ENCODE measurements at places on chromosomes 7 and 10.

DNA sequence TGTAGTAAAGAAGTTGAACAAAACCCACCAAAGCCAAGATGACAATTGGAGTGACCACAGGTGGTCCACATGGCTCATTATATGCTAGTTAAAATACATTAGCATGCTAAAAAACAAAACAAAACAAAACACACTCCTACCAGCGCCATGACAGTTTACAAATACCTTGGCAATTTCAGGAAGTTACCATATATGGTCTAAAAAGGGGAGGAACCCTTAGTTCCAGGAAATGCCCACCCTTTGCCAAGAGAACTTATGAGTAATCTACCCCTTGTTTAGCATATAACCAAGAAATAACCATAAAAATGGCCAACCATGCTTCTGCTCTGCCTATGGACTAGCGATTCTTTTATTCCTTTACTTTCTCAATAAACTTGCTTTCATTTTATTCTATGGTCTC, 979.1 kb upstream of the POT1 start:
- no peak for DNase-seq

DNA sequence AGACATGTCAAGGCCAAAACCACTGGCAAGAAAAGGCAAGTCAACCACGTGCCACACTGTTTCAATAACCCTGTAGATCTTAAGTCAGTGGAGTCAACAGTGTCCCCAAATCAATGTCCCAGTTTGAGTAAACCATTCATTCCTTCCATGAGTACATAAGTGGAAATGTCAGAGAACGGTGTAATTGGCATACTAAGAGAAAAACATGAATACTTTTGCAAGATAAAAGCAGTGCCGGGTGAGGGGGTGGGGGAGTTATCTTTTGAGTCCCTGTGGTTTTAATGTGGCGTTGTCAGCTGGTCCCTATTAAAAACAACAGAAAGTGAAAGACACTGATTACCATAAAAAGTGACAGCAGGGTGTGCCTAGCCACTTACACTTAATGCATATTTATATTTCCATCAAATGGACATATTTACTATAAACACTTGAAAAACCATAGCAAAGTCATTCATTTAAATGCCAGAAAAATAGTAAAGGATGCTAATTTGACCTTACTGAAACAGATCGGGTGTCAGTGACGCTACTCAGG, 37.8 kb downstream of the RSU1 start:
- no peak for DNase-seq

GRCh38 chr7:29391262-29391661, 172.4 kb upstream of the PRR15 start:
- DNase-seq: no peak

- no peak for DNase-seq
Observed at GRCh38 chr7:7109934-7110333, 72.4 kb upstream of the C1GALT1 start.

DNA sequence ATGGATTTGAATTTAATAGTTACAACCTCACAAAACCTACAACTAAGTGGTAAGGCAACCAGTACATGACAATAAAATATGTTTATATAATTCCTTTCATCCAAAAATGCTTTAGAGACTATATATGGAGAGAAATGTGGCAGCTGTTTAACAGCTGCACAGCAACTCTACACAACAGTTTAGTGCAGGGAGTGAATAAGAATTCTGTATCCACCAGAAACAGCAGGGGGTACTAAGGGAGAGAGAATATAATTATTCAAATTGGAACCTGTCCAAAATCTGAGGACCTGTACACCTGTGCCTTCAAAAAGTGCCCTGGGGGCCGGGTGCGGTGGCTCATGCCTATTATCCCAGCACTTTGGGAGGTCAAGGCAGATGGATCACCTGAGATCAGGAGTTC, 49.6 kb downstream of the POLL start:
- DNase-seq: no peak

DNA sequence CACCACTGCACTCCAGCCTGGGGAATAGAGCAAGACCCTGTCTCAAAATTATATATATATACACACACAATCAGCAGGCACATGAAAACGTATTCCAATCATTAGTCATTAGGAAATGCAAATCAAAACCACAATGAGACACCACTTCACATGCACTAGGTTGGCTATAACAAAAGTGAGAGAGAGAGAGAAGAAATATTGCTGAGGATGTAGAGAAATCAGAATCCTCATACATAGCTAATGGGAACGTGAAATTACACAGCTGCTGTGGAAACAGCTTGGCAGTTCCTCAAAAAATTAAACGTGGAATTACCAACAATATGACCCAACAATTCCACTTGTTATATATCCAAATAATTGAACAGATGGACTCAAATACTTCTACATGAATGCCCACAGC, 43.3 kb upstream of the CNNM1 start:
- peak; percentile 10 for DNase-seq

DNA sequence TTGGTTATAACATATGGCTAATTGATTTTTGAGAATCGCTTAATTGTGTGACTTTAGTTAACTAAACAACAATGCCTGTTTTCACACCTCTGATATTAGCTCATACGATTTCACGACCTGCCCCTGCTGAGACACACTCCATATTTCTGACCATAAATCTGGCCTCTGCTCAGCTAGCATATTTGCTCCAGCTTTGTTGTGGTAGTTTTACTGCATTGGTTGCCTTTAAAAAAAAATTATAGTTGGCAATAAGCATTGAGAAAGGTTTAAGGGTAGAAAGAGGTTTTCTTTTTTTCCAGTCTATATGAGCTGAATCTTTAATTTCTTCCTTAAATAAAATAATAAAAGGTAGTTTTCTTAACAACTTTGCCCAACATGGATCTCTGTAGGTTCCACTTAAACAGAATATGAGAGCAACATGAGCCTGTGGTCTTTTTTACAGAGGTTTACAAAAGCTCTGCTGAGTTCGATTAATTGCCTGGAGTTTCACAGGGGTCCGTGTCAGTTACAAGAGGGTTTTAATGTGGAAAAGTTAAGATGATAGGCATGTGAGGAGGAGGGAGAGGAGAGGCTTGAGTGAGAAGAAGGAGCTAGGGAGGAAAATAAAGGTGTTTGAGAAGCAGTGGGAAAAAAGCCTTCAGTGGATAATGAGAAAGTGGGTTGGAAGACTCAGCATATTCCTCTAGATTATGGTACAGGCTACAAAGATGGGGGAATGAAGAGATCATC, 318.2 kb downstream of the CXCL12 start:
- DNase-seq: no peak

DNA sequence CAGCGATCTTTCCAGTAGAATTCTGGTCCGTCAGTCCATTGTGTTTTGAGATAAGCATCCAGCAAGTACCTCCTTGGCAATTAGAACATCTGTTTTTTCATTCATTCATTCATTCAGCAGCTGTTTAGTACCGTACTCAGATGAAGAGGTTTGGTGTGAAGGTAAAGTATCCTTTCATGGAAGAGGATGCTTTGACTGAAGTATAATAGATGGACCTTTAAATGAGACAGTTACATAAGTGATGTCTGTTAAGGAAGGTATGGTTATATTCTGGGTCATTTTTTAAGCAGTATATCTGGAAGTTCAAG, 1.2 kb downstream of the MAPK8 start:
- no peak for DNase-seq

DNA sequence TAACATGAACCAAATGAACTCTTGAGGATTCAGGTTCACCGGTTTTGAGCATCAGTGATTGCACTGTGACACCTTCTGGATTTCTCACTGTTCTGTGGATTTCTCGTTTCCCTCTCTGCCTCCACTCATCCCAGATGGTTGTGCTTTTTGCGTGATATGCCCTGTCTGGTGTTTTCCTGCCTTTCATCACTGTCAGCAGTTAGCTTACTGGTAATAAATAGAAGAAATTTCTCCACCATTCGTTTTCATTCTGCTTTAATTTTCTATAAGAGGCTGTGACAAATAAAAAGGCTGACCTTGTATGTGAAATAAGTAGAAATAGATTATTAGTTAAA, 16.2 kb downstream of the BPGM start:
- DNase-seq: no peak

- no peak for DNase-seq
Observed at GRCh38 chr7:134744569-134744968, 34.9 kb upstream of the CALD1 start.

- no peak for DNase-seq
Observed at GRCh38 chr10:42969147-42969546, 107.7 kb upstream of the RET start.

DNA sequence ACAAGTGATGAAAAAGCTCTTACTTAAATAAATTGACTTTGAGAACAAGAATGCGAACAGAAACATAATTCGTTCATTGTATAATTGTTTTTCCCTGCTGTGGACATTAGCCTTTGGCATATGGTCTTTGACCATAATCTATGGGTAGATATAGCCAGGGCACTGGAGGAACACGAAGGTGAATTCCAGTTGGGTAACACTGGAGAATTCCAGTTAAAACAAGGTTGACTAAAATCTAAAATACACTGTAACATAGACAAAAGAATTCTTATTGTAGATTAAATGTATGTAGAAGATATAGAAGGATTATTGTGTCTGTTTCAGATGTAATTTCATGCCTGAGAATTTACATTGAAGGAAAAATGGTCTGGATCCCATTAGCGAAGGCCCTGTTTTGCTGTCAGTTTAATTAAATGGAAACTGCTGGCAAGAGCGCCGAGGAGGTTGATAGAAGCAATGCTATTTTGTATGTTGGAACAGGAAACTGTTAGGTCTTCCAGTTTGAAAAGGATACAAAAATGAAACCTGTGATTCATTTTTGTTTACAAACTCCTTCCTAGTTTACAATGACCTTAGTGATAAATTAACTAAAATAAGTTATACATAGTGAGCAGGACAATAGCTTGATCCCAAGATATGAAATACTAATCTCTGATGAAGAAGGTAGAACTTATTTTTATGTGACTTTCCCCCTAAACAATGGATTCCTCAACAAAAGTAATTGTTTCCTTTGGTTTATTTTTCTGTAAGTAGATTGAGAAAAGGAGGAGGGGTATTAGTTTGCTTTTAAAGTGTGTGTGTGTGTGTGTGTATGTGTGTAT, 68.9 kb downstream of the ARID5B start:
- DNase-seq: peak; percentile 38

- DNase-seq: no peak
Observed at GRCh38 chr7:28237363-28237762, 56.8 kb upstream of the JAZF1 start.

GRCh38 chr7:47763063-47763974, 181.4 kb upstream of the TNS3 start:
- peak; percentile 68 for DNase-seq

GRCh38 chr7:28631995-28632394, 219.7 kb downstream of the CREB5 start:
- DNase-seq: no peak

DNA sequence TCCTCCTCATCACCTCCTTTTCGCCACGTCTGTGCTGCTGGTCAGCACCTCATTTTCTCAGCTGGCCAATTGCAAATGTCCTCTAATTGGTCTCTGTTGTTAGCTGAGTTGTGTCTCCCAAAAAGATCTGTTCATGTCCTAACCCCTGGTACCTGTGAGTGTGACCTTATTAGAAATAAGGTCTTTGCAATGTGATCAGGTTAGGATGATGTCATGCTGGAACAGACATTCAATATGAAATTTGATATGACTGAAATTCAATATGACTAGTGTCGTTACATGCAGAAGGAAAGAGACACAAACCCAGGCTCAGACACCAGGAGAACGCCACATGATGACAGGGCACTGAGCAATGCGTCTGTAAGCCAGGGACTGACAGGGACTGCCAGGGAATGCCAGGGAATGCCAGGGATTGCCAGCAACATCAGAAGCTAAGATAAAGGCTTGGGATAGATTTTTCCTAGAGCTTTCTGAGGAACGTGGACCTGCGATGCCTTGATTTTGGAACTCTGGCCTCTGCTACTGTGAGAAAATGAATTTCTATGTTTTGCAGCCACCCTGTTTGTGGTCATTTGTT, 77.5 kb upstream of the CXCL12 start:
- DNase-seq: no peak

DNA sequence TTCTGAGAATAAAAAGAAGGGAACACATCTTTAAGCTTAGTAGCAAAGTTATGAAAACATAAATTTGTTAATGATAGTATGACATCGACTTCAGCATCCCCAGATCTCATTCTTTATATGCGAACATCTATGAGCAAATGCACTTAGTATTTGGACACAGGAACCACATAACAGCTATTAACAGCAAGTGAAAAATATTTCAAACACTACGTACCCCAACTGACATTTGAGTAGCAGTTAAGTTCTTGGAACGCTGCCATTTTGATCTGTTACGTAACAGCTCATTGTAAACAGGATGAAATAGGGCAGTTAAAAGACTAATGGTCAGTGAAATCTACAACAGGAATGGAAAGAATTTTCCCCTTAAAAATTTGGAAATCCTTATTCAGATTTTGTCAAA, 428.9 kb downstream of the TNS3 start:
- peak; percentile 92 for DNase-seq

- DNase-seq: no peak
Observed at GRCh38 chr7:123346766-123347165, 147.0 kb upstream of the SLC13A1 start.

- DNase-seq: no peak
Observed at GRCh38 chr10:75432176-75432575, 752 bp downstream of the LRMDA start.

Measured in fibroblast of skin of left biceps (primary cell).